ENCODE measurements at places on chromosomes 12 and 14.

GRCh38 chr12:22687361-22688076 is 62.5 kb downstream of the ETNK1 start:
- DNase-seq: no peak

GRCh38 chr14:71383510-71383909 is 476.3 kb downstream of the PCNX1 start:
- DNase-seq: no peak

- DNase-seq: no peak
Measured at GRCh38 chr14:30020687-30021086, 93.0 kb upstream of the PRKD1 start.

GRCh38 chr12:106179086-106179485 is 40.3 kb upstream of the NUAK1 start:
- DNase-seq: no peak

DNA sequence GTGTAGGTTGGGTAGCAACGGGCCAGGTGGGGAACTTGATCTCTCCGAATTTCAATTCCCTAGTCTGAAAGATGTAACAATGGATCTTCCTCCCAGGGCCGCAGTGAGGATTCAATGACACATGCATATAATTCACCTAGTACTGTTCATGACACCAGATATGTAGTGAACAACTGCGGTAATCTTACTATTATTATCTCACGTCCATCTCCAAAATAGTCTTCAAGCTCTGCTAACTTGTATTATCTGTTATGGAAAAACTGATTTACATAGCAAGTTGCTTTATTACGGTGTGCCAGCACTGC is 26.4 kb downstream of the MOK start:
- no peak for DNase-seq

DNA sequence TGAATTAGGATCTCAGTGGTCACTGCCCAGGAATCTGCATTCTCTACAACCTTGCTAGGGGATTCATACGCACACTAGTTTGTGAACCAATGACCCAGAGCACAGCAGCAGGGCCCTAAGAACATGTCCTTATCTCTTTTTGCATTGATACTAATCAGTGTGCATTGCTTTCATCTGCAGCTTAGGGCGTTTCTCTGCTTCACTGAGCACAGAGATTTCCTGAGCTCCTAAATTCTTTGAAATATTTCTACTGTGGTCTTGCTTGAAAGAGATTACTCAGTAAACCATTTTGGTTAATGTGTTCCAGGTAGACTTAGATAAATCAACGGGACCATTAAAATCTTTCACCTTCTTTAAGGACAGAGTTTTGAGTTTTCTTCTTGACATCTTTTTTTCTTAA is 351.3 kb upstream of the KITLG start:
- no peak for DNase-seq

DNA sequence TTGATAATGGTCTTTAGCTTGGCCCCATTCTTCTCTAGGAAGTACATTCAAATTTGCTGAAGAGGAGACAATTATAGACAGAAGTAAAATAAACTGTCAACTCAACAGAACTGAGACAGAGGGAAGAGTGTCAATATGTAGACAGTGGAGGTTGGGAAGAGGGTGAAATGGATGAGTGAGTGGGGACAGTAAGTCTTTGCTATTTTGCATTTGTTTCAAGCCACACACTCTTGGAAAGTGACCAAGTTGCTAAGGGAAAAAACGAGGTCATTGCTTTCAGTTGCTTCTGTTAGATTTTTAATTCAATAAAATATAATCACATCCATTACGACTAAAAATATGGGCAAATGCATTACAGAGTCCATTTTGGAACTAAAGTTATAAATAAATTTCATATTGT is 47.8 kb downstream of the BTBD7 start:
- DNase-seq: no peak

- DNase-seq: no peak
Measured at GRCh38 chr12:123180171-123180570, 29.3 kb upstream of the PITPNM2 start.

- no peak for DNase-seq
Measured at GRCh38 chr12:105814283-105814682, 324.5 kb downstream of the NUAK1 start.

GRCh38 chr12:66963901-66964300 is 285.0 kb upstream of the GRIP1 start:
- DNase-seq: no peak

- no peak for DNase-seq
Measured at GRCh38 chr12:4293299-4293965, 19.9 kb downstream of the CCND2 start.

GRCh38 chr14:106107703-106108102 is 581.3 kb downstream of the TMEM121 start:
- no peak for DNase-seq

DNA sequence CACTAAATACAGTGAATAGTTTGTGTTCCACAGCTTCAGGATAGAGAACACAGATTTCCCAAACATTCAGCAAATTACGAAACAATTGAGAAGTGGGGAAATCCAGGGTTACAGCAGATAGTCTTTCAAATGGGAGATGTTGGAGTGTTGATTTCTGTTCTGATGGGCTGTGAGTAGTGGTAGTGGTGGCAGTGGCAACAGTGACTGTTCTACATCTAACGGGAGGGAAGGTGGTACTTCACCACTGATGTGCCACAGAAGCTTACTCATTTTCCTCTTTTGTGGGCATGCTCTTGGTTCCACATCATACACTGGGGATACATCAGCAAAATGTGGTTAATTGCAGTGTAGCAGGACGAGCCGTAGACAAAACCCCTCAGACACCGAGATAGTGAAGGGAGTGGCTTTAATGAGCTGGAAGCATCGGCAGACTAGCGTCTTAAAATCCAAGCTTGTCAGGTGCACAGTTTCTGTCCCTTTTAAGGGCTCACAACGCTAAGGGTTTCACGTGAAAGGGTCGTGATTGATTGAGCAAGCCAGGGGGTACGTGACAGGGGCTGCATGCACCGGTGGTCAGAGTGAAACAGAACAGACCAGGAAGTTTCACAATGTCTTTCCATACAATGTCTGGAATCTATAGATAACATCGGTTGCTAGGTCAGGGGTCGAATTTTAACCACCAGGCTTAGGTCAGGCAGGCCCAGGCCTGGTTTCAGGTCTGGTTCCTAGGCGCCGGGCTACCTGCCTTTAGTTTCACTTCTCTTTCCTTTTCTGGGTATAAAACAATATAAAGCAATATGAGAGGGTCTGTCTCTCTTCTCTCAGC is 330.6 kb upstream of the FBXO33 start:
- DNase-seq: peak; percentile 24

- DNase-seq: no peak
Measured at GRCh38 chr12:49331380-49332222, 5.4 kb downstream of the C1QL4 start.

DNA sequence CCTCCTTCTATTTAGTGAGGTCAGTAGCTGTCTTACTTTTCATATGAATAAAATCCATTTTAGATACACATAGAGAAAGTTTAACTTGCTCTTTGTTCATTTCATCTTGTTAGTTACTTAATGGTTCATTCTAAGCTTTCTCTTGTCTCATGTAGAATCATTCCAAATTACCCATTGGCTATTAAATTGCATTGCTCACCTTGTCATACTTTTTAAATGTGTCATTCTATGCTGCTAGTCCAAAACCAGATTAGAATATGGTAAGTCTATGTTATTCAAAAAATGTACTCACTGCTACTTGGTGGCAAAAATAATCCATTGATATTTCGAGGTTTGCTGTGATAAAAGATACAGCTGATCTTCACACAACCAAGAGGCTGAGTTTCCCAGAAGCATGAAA is 3.0 kb downstream of the C12orf50 start:
- DNase-seq: no peak

GRCh38 chr14:61973981-61974380 is 211.8 kb downstream of the SNAPC1 start:
- no peak for DNase-seq

GRCh38 chr14:72236629-72237028 is 304.4 kb downstream of the RGS6 start:
- DNase-seq: no peak

GRCh38 chr14:35078082-35078481 is 32.0 kb downstream of the FAM177A1 start:
- DNase-seq: no peak

GRCh38 chr14:58107947-58108552 is 44.0 kb downstream of the ARMH4 start:
- peak; percentile 12 for DNase-seq

DNA sequence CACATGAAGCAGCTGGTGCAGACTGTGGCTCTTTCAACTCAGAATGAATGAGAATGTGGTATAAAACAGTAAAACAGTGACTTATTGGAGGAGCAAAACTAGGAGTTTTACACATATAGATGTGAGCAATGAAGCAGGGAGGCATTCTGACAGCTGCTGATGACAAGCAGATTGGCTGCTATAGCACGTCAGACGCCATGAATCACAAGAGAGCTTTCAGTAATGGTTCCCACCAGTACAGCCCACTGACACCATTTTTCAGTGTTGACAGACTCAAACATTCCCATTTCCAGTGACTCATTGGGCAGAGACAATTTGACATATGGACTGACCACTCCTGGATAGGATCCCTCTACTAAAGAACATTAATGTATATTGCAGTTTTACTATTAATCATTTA is 24.6 kb upstream of the FSCB start:
- DNase-seq: no peak

DNA sequence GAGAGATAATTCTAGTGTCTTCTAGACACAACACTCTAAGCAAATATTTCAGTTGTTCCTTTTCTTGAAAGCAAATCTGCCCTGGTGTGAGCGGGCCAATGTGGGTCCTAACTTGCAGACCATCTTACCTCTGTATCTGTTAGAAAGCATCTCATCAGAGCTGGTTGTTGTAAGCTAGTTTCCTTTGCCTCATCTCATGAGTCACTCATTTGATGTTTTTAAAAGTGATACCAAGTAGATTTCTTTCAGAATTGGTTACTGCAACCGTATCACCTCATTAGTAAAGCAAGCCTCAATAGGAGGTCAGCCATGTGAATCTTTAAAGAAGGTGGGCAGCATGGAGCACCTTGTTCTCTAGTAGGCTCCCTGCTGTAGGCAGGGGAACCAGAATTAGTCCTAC is 78.6 kb downstream of the DAAM1 start:
- no peak for DNase-seq

GRCh38 chr12:111448846-111449790 is 43.4 kb downstream of the SH2B3 start:
- DNase-seq: no peak

GRCh38 chr14:64928239-64929013 is 14.1 kb downstream of the GPX2 start:
- DNase-seq: no peak

DNA sequence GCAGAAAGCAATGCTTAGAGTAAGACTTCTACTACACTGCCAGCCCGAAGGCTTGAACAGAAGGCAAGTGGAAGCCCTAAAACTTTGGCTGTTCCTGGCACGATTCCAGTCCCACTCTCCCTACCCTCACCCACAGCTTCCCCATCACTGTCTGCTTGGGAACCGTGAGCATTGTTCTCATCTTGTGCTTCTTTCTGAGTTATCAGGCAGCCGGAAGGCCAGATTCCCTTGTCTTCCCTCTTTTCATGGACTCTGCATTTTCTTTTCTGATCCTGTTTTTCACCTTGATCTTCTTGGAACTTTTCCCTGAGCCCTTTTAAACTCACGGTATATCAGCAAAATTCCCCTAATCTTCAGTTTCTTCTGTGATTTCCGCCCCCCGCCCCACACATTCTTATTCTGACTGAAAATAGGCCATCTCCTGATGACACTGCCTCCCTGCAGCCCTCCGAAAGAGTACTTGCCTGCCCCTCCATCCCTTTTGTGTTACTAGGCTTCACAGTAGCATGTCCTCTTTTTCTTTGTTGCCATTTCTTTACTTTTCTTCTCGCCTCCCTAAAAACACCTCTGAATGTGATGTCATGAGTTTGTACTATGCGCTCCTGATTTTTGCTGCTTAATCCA is 29.9 kb downstream of the RCOR1 start:
- DNase-seq: no peak

DNA sequence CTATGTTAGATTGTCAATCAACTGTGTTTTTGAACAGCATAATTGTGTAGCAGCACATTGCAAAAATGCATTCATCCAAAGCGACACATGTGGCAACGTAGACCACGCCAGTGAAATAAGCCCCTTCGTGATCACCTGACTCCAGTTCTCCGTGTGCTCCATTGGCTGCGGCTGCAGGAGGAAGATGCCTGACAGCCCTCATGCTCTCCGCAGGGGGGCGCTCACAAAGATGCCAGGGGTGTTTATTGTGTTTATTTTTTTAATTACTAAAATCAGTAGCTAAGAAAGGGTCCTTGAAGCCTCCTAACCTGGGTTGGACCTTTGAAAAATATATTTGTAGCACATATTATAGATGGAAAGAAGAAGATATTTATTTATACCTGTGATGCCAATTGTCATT is 116.3 kb downstream of the SLC15A4 start:
- DNase-seq: no peak

Measured in stimulated activated CD8-positive, alpha-beta memory T cell treated with anti-CD3 and anti-CD28 coated beads, Interleukin-15, amount 100 ng/mL, for 48 hours (primary cell).